ENCODE measurements at places on chromosomes 3 and 15.

DNA sequence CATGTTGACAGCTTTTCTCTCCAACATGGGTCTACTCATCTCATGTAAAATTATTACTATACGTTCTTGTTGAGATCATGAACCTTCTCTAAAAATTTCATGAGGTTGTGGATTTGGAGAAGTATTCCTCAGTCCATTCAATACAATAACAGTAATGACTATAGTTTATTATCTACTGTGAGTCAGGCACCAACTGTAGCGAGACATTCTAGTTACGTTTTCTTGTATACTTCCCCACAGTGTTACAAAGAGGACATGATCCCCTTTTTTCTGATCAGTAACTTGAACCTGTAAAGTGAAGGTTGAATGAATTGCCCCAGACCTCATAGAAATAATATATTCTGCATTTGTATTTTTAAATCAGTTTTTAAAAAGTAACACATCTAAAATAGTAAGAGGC, 76.4 kb downstream of the AKAP13 start:
- DNase-seq: no peak

GRCh38 chr15:68205954-68206539, 915 bp upstream of the CALML4 start:
- DNase-seq: no peak

- no peak for DNase-seq
These were observed 36.1 kb upstream of the CSPG5 start for GRCh38 chr3:47614788-47615187.

DNA sequence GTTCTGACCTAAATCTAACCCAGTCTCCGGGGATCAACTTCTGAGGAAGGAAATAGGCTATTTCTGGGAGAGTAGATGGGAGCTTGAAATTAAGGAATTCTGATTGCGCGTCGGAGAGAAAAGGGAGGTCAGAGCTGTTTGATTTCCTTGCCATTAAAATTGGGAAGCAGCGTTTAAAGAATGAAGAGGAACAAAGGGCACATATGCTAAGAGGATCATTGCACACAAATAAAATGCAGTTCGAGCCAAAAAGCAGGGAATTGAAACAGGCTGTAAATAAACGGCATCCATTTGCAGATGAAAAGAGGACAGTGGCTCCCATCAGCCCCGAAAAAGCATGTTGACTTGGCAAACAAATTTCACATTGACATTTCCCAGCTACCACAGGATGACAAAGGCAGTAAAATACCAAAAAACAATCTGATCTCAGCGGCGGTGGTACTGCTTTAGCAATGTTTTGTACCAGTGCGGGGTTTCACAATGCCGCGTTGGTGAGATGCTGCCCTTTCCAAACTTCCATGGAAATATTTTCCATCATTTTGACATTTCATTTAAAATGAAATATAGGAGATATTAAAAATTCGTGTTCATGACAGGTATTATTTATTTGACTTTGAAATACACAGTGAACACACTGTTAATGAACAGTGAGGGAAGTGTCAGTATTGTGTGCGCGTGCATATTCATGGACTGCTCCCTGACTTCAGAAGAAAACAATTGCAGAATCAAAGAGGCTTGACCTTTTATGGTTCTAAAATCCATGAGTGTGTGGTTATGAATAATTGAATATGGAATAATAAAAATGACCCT, 108.8 kb downstream of the SQOR start:
- DNase-seq: no peak

DNA sequence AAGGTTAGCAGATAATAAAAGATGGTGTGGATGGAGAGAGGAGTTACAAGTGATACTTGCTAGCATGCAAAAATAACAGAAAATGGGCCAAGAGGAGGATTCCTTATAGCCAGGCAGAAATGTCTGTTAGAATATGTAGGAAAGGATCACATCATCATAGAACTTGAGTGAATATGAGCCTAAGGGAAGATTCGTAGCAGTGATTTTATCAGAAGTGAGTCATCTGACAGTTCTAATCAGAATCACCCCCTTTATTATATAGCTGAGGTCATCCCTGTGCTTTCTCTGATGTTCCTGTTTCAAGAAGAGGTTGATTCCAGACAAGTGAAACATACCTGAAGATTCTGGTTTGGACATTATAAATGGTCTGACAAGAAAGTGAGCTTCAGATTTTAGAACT, 22.9 kb downstream of the EXOG start:
- peak; percentile 73 for DNase-seq

- DNase-seq: peak; percentile 68
These were observed 58.4 kb downstream of the RGMA start for GRCh38 chr15:93030430-93031102.

GRCh38 chr3:10581251-10581650, 75.9 kb upstream of the ATP2B2 start:
- no peak for DNase-seq

GRCh38 chr3:32844914-32845313, 27.1 kb downstream of the TRIM71 start:
- no peak for DNase-seq

DNA sequence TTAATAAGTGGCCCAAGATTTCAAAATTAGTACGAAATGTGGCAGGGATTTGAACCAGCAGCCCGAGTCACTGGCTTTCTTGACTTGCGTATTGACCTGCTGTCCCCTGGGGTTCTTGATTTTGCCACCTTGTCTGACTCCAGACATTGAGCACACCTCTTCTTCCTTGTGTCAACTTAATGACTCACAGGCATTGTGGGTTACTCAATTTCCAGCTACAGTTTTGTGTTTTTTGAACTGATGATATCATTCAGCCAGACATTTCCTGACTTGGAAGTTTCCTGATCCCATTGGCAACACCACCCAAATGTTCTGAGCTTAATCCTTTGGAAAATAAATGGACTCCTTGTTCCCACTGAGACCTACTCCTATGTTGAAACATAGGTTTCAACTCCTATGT, 64.2 kb downstream of the MOBP start:
- DNase-seq: peak; percentile 40

DNA sequence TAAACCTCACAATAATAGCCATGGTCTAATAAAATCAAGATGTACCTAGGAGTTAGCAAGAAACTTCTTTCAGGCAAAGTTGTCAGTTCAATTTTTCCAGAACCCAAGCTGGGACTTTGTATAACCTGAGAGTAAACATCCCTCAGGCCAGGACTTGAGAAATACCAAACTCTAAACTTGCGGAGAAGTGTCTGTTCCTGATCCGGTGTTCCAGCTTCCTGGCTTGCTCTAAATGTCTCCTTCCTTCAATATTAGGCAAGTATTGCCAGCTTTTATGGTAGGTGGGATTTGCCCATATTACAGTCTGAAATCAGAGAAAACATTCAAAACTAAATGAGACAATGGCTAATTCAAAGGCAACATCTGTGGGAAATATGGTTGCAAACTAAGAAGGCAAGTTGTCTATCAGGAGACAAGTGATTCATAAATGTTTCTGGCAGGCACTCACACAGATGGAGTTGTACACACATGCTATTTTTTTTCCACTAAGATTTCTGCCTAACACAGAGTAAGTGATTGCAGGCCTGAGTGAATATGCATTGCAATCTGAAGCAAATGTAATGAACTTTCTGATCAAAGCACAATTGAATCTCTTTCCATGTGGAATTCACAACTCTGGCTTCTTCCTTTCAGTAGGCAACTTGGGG, 88.3 kb upstream of the COL8A1 start:
- peak; percentile 14 for DNase-seq

All from ELR (cell line).